ENCODE measurements at places on chromosomes 1 and 21. TPM values are rescaled to one million over a fixed set of nuclear protein-coding genes. Genes with fewer than 3 reads are reported as not detected.

SPATA45 gene
- 1.9 TPM for total RNA-seq

REN gene
- not detected for total RNA-seq

SLC44A5 gene
- 31.6 TPM for total RNA-seq

RAB29 gene
- 3.4 TPM for total RNA-seq

PALMD gene
- 6.1 TPM for total RNA-seq

AJAP1 gene
- total RNA-seq = 12.3 TPM

NTMT2 gene
- total RNA-seq = not detected

KRTAP7-1 gene
- not detected for total RNA-seq

LRRC8D gene
- total RNA-seq = 24.8 TPM

NBPF20 gene
- 10.8 TPM for total RNA-seq

RALGPS2 gene
- 92.8 TPM for total RNA-seq

DNA sequence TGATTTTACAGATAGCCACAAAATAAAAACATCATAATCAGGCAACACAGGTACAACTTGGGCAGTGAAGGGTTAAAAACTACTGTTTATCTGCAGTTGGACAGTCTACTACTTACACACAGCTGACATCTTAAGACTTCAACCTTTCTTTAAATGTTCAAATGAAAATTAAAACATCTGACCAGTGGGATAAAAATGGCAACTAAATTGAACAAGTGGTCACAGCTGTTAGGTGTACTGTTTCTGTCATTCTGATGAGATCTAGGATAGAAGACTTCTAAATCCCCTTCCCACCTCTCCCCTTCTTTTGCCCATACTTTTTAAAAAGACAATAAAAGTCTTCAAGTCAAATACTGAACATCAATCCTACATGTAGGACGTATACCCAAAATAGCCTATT is 56.2 kb downstream of the ENAH start:
- DNase-seq = no peak

- no peak for DNase-seq
Measured at GRCh38 chr1:113874012-113874879, 2.7 kb upstream of the PTPN22 start.

DNA sequence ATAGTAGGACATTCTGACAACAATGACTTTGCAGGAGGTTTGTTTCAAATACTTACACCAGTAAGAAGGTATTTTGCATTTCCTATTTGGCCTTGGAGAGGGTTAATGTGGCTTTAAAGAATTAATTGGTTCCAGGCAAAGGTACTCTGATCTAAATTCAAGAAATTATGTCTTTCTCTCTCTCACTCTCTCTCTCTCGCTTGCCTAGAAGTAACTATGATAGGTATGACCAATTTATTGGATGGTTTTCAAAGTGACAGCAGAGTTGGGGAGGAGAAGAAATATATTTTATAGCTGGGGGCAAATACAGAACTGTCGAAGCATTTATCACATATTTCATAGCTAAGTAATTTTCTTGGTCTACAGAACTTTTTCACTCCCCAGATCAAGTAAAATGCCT is 116.0 kb downstream of the ATP6V1G3 start:
- DNase-seq = no peak

DNA sequence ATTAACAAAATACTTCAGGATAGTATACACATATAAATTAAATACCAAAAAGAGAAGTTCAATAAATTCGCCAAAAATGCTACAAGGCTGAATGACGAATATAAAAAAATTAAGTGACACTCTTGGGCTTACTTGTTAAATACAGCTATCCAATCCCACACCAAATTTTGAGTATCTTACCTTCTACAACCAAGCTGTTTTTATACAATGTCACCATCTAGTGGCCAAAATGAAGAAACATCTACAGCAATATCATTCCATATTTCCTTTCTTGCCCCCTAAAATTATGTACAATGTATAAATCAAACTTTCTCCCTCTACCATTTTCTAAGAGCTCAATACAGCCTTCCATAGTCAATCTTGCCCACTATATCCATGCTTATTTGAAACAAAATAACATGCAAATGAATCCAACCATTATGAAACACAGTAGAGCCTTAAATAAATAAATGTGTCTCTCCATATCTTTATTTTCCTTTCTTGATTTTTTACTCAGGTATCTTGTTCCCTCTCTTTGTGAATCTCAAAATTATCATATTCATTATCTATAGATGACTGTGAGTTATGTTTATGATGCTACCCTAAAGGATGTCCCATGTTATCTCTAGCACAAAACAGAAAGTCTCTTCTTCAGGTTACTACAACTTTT is 86.3 kb downstream of the ACBD6 start:
- peak; percentile 26 for DNase-seq

DNA sequence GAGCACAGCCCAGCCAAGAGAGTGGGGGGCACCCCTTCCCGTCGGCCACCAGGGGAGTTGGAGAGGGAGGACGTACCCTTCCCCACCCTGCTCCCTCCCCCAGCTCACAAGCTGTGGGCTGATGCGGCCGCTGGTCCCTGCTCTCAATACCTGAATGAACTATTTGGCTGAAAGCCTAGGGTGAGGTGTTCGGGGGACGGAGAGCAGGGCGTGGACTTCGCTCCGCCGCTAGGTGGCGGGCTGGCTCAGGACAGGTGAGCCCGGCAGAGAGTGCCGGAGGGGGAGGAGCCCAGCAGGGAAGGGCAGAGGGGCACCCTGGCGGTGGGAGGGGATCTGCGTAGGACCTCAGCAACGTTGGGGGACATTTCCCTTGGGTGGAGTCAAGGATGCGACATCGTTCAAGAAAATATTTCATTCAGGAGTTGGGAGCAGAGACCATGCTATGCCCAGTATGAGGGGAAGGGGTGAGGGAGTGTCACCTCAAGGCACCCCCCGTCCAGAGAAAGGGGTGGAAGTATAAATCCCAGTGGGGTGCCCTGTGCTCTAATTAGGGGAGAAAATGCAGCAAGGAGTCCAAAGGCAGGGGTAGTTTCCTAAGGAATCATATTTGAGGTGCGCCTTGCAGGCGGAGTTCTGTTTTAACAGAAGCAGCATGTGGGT is 12.0 kb upstream of the RHBG start:
- DNase-seq = peak; percentile 92

GRCh38 chr1:118504221-118504644 is 319.2 kb upstream of the SPAG17 start:
- no peak for DNase-seq

DNA sequence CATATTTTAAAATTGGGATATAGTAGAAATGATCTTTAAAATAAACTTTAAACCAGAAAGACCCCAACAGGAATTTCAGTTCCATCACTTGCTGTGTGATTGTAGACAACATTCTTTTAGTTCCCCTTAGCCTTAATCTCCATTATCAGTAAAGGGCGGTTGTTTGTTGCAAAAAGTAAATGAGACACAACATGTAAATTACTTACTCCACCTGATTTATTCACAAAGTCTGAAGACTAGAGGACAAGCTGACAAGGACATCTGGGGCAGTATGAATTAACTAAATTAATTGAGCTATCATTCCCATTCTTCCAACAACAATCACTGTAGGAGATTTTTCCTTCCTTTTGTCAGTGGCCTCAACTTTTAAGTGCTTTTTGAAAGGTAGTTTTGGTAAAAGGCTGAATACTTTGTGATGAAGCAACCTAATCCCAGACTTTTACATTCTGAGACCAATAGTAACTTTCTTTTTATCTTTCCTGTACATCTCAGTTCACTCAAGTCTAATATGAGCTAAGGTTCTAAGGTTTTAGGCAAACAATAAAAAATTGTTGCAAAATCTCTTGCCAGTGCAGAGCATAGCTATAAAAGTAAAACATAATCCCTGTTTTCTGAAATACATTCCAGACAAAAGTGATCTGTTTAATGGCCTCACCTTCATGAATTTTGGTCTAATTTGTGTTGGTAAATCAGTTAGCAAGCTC is 6.2 kb downstream of the SLC19A2 start:
- DNase-seq = no peak

- no peak for DNase-seq
Measured at GRCh38 chr1:22320587-22321344, 130.9 kb upstream of the ZBTB40 start.

DNA sequence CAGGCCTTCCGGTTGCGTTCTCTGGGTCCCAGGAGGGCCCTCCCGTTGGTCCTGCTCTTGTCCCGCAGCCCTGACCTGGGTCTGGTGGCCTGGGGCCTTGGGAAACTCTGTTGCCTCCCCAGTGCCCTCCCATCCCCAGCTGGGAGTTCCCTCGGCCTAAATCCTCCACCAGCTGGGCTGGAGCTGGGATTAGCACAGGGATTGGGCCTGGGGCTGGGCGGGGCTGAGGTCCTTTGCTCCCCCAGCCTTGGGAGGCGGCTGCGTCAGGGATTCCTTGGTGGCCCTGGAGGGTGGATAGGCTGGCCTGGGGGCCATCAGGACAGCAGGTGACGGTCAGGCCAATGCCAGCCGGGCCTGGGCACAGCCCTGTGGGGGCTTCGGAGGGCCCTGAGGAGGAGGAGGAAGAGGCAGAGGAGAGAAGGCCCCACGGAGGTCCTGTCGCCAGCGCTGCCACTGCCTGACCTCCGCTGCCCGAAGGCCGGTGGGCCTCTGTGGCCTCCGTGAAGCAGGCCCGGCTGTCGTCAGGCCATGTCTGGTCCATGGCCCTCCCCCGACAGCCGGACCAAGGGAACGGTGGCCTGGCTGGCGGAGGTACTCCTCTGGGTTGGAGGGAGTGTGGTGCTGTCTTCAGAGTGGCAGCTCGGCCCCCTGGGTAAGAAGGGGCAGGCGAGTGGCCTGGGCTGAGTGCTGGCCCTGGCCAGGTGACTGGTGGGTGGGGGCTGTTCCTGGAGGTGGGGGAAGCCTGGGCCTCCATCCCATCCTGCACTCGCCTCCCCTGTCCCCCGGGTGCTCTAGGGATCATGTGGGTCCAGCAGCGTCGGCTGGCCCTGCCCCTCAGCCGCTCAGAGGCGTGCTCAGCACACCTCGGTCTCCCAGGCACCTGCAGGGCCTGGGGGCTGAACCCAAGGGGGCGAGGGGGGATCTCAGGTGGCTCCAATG is at the start of gene PLCH2:
PLCH2 (plus strand) TSS at position 229 of the 939 bp plus-strand sequence; CDS start at position 529, 300 bp downstream.
- DNase-seq = no peak

- no peak for DNase-seq
Measured at GRCh38 chr1:10257851-10258250, 47.5 kb downstream of the KIF1B start.

DNA sequence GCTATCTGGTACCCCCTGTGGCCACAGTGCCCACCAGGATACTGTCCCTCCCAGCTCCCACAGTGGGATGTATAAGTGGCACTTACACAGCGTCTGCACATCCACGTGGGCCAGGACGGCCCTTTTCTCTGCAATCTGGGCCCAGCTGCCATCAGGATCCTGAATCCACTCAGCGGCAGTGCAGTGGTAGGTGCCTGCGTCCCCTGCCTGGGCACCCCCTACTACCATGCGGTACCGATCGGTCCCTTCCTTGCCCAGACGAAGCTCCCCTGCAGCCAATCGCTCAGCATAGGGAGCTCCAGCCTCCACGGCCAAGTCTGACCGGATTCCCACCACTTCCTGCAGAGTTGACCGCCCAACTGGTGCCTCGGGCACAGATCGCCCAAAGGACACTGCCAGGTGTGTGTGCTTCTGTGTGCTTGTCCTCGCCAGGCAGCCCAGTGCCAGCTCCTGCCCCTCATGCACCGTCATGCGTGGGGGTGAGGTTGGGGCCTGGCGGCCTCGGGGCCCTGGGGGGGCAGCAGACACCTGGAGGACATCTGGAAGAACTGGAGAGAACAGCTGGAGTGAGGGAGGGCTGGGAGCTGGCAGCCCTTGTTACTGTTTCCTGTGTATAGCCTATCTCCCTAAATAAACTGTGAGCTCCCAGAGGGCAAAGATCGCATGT is 4.7 kb downstream of the IGSF8 start:
- DNase-seq = no peak

DNA sequence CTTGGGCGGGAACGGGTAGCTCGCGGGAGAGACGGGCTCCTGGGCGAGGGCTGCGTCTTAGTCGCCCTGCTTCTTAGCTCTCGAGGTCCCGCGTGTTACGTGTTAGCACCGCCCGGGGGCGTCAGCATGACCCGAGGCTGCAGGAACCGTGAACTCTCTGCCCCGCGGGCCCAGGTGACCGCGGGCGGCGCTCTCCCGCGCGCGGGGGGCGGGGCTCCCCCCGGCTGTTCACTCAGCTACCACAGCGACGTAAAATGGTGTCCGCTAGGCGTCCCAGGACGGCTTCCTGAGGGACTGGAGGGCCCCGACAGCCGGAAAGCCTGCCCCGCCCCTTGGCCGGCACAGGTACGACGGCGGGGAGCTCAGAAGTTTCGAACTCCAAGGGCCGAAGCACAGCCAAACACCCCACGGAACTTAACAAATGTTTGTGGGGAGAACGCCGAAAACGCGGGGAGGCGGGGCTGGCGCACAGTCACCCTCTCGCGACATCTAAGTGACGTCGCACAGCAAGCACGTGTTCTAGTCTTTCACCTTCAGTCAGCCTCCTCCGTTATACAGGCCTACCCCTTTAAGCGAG is 780 bp upstream of the RBM15 start:
- peak; percentile 98 for DNase-seq
